NCI-H187 (cell line): ENCODE measurements at places on chromosomes 12 and 14.
A peak's percentile ranks its signal among the peaks of the same experiment; 100 is the strongest.

DNA sequence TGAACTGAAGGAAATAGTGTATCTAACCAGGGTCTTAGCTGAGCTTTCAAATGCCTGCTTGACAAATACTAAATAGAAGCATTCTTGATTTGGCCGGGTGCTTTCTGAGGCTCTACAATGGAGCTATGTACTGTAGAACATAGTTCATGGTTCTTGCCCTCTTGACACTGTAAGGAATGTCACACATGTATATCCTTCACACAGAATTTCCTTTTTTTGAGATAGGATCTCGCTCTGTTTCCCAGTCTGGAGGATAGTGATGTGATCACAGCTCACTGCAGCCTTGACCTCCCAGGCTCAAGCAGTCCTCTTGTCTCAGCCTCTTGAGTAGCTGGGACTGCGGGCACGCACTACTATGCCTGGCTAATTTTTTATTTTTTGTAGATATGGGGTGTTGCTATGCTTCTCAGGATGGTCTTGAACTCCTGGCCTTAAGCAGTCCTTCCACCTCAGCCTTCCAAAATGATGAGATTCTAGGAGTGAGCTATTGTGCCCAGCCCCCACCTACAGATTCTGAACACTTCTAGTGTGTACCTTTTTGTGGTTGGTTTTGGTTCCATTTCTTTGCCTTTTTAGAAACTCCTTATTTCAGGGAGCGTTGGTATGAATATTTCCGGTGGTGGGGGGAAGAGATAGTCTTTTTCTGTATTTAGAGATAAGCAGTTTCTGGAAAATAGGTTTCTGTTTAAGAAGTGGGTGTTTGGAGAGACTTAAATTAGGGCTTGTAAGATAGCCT is 4.2 kb downstream of the MLXIP start:
- no peak for DNase-seq

- DNase-seq, result no peak
Measured at GRCh38 chr14:99212646-99213045, 59.4 kb downstream of the BCL11B start.

DNA sequence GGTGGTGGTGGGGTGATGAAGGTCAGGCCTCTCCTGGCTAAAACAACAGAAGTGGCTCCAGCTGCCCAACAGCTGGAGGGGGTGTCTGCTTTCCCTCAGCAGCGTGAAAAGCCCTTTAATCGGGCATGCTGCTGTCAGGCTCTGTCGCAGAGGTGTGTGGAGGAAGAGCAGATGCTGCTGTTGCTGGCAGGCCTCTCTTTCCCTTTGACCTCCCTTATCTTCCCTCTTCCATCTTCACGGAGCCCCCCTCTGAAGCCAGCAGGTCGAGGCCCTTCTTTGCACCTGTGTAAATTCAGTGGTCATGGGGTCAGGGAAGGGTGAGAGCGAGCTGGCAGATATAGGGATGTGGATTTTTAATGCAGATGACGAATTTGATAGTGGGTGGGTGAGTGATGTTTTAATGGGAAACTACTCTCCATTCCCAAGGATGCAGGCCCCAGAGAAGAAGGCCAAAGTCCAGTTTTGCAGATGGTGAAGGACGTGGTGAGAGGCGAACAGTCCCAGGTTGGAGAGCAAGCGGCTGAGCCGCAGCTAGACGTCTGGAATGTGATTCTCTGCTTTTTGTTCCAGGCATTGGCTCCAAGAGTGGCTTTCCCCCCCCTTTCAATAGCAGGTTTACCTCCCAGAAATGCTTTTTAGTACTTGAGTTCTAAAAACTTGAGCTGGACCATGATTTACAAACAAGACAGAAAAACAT is 64.0 kb downstream of the SMOC1 start:
- no peak for DNase-seq

DNA sequence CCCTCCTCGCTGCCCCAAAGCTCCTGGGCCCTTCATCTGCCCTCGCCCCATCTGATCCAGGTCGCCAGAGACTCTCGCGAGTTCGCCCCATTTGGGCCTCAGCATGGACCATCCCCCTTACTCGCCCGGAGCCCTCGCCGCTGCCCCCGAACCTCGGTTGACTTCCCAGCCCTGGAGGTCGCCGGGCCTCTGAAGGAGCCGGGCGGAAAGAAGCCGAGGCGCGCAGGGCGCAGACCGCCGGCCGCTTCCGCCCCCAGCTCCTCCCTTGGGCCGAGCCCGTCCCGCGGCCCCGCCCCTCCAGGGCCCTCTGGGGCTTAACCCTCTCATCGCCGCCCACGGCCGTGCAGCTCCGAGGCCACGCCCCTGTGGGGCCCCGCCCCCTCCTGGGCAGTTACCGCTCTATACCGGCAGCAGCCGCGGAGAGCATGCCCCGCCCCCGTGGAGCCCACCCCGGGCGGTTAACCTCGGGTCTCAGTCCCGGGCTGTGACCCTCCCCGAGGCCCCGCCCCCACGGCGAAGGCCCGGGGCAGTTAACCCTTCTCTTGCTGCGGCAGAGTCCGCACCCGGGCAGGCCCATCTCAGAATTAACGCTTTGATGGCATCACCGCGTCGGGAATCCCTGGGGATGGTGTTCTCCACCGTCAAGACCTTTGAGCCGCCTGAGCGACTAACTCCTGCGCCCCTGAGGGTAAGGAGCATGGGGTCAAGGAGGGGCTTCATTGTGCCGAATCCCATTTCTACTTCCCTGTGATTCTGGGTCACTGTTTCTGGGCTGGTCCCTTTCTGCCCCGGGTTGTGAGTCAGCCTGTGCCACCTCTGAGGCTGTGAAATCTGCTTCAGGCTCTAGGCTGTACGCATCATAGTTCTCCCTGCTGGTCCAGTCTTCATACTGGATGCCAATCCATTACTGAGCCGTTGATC is at the start of gene SPSB2:
TSS of gene SPSB2 (minus strand) at position 210 of the 921 bp plus-strand sequence. CDS start 402 bp downstream, outside the sequence.
- peak; percentile 94 for DNase-seq
